ENCODE measurements at places on chromosomes 7 and 10.

DNA sequence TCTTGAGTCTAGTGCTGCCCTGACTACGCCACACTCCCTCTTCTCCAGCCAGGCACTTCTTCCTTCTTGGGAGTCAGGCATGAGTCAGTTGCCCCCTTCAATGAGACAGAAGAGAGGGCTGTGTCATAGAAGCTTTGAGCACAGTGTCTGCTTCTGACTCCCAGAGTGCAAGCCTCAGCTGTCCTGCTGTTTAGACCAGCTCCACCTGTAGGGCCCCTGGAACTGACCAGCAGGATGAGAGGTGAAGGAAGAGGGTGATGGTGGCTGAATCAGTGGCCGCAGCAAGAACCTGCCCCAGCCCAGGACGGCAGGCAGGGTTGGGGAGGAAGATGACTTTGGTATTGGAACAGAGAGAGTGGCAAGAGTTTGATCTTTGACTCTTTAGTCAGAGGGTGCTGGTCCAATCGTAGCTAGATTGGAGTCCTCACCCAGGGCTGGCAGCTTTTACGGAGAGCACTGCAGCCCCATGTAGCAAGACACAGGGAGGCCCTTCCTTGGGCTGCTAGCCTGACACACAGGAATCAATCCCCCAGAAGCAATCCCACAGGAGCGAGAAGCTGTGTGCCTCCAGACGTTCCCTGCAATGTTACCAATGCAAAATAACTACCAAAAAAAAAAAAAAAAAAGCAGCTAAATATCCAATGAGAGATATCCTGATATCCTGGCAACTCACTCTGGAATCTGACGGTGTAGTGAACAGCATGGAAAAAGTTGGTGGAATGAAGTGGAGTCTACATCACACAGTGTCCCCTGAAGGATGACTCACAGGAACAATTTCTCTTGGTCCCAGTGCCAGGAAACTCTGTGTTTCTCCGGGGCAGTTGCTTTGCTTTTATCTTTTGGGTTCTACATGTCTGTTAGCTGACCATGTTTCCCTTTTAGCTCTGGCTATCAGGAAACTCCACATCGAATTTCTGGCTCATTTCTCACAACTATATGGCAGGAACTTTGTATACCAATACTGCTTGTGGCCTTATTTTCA, 6.9 kb downstream of the C10orf62 start:
- no peak for DNase-seq

GRCh38 chr7:112060625-112061024, 145.6 kb downstream of the DOCK4 start:
- DNase-seq, result no peak

GRCh38 chr7:114070246-114070645, 151.4 kb upstream of the PPP1R3A start:
- no peak for DNase-seq

DNA sequence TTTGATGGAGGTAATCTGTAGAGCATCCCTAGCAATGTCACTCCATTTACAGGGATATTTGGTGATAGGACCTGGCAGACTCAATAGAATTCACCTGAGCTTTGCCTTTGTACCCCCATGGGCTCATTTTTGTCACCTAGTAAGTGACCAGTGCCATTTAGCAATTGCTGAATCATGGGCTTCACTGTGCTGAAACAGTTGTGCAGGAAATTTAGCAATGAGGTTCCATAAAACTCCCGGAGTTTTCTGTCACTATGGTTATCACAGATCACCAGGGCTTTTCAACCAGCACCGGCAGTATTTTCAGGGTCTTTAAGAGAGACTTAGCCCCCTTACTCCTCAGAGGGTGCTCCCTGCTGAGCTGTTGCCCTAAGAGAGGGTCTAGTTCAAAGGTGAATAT, 40.2 kb downstream of the FAS start:
- DNase-seq, result no peak

- DNase-seq, result no peak
Measured at GRCh38 chr10:116457488-116457887, 29.8 kb downstream of the PNLIPRP3 start.

DNA sequence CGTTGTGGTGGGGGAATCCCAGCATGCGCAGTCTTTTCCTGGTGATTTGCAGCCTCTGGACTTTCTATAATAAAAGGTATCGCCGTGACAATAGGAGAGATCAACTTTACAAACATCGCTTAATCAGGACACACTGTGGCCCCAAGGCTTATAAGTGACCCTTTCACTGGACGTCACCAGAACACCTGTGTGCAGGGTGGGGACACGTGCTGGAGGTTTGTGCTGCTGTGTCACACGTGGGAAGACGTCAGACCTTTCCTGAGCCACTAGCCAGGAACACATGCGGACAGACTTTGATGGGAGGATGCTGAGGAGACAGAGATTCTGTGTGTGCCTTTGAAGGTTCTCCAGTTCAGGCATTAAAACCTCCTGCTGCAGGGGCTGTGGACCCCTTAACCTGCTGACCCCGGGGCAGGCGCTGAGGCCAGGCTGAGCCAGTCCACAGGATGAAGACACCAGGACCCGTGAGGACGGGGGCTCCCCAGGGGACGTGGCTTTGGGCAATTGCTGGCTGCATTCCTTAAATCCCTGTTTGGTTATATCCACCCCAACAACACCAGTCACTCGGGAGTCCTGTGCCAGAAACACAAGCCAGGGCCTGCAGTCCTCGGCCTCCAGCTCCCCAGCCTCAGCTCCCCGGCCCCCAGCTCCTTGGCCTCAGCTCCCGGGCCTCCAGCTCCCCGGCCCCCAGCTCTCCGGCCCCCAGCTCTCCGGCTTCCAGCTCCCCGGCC, 183.4 kb downstream of the PTPRN2 start:
- DNase-seq, result no peak

GRCh38 chr7:115153769-115154477, 232.0 kb downstream of the MDFIC start:
- no peak for DNase-seq

- DNase-seq, result no peak
Measured at GRCh38 chr7:139620676-139621344, 97.3 kb downstream of the CLEC2L start.

DNA sequence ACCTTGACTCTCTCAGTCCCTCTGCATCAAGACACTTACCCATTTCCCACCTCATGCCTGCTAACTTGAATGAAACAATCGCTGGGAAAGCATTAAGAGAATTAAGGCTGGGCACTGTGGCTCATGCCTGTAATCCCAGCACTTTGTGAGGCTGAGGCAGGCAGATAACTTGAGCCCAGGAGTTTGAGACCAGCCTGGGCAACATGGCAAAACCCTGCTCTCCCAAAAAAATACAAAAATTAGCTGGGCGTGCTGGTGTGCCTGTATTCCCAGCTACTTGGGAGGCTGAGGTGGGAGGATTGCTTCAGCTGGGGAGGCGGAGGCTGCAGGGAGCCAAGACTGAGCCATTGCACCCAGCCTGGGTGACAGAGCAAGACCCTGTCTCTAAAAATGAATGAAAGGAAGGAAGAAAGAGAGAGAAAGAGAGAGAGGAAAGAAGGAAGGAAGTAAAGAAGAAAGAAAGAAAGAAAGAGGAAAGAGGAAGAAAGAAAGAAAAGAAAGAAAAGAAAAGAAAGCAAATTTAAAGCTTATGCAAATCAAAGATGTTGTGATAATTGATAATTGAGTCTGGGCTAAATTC, 646 bp downstream of the SERPINE1 start:
- no peak for DNase-seq

GRCh38 chr7:149779502-149779805, 6.1 kb upstream of the ZNF467 start:
- DNase-seq, result no peak

GRCh38 chr7:66958538-66959350, 36.6 kb downstream of the SBDS start:
- no peak for DNase-seq

DNA sequence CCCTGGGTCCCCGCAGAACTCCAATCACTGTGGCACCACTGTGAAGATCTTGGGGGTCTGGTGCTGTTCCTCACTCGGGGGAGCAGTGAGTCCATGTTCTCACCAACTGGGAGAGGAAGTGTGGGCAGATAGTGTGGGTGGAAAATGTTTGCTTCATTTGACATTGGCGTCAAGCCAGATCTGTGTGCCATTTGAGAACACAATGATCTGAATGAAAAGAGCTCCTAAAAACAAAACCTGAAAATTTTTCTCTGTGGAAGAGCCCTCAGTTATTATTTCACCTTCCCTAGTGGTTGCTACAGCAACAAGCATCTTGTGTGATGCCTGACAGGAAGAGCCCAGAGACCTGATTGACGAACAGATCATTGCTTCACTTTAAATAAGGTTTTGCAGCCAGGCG, 125.6 kb downstream of the VIPR2 start:
- no peak for DNase-seq

DNA sequence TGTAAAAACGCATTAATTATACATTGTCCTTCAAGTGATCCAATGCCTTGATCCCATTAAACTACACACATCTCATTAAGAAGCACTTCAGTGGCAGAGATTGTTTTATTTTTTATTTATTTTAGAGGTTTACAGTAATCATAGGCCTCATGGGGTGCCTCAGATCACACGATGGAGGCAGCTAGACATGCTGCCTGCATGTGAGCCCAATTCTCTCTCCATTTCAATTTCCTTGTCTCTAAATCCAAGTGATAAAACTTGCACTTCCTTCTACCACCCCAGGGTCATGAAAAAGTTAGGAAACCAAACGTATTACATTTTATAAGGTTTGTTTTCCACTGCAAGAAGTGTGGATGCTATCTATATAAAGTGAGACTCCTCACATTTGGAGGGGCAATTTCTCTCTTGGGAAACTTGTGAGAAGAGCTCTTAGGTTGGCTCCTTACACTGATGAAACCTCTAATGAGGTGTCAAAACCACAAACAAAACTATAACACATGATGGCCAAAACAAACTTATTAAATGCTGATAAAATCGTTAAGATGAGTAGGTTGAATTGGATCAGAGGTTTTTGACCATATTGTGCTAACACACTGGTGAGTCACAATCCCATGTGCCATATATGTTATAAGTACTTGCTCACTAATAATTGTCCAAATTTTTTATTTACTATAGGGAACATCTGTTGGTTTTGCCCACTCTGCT, 22.3 kb upstream of the XPNPEP1 start:
- no peak for DNase-seq

GRCh38 chr7:155373359-155374273, 75.9 kb downstream of the INSIG1 start:
- no peak for DNase-seq

DNA sequence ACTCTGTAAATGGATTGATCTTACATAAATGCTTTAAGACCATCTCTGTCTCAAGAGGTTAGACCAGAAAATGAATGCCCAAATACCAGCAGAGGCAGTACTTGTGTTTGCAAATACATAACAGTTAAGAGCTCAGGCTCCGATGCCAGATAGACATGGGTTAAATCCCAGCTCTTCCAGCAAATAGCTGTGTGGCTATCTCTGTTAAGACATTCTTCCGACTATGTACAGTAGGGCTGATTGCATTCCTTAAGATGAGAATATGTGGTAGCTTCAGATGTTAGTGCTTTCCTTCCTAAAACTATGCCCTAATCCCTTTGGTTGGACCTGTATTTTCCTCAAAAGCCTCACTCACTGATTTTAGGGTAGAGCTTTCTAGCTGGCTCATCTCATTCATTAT, 2.2 kb downstream of the IDE start:
- no peak for DNase-seq

DNA sequence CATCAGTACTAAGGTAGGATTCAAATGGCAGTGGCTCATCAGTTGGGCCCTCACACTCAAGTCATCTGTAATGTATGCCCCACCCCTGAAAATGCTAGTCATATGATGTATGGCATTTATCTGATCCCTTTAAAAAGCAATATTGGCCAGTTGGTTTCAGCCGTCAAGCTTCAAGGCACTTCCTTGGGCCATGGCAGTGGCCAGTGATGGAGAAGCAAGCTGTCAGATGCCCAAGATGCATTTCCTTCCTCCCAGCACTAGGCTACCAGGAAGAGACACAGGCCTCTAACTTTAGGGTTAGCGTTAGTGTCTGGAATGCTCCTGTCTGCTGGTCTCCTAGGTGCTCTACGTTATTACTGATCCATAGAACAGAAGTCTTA, 64.1 kb downstream of the PIK3AP1 start:
- DNase-seq, result no peak

DNA sequence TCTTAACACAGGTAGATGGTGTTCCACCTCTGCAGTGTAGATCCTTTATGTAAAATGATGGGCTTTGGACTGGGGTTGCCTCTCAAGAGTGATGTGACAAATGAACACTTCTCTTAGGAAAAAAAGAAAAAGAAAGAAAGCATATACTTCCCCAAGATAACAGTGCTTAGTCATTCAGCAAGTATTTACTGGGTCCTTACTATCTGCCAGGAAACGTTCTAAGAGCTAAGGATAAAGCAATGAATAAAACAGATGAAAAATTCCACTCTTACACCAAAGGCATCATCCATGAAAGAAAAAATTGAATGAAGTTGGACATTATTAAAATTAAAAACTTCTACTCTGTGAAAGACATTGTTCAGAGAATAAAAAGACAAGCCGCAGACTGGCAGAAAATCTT, 177.3 kb downstream of the C7orf25 start:
- DNase-seq, result no peak

GRCh38 chr10:84845628-84846261, 517.4 kb downstream of the CCSER2 start:
- no peak for DNase-seq

DNA sequence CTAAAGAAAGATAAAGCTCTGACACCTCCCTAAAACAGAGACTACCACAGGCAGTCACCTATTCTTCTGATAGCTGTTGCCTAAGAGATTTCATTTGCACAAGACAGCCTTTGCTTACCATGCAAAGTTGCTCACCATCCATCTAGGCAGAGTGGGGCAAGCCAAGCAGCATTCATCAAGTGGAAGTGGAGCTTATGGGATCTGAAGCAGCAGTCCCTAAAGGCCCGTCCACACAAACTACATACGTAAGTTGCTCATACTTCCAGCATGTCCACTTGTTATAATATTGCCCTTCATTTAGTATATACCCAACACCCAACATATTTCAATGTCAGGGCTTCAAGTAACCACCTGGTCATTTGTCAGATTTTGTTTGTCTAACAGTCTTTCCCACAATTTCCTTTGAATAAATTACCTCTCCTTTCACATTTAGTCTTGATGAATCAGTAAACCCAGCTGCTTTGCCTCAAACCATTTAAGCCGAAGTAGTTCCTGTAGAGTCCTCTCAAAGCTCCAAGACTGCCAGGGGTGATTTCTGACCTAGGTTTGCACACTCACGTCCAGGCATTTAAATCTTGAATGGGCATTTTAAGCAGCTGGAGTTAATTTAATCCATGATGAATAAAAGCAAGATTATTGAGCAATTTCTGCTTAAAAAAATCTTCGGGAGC, 67.9 kb downstream of the ATAD1 start:
- DNase-seq, result no peak

- no peak for DNase-seq
Measured at GRCh38 chr10:82319562-82319961, 444.6 kb downstream of the NRG3 start.
